ENCODE measurements at places on chromosomes 12 and 14.

DNA sequence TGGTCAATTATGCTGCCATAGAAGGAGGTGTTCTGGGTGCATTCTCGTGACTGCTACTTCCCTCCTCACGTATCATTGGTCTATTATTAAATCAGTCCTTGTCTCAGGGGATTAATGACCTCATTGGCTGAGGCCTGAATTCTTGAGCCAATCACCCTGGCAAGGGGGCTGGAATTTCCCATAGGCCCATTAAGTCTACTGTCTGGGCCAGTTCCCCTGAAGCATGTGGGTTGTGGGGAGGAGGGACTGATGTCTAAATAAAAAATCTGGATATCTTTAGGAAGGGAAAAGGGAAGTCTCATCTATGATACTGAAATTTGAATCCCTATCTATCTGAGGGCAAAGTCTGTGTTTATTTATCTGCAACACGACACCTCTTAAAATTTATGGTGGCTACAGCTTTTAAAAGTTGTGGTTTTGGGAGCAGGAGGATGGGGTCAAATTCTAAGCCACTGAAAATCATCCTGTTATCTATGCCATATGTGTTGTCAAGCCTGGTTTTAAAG lies 71.9 kb downstream of the DYRK2 start:
- peak; percentile 58 for DNase-seq

DNA sequence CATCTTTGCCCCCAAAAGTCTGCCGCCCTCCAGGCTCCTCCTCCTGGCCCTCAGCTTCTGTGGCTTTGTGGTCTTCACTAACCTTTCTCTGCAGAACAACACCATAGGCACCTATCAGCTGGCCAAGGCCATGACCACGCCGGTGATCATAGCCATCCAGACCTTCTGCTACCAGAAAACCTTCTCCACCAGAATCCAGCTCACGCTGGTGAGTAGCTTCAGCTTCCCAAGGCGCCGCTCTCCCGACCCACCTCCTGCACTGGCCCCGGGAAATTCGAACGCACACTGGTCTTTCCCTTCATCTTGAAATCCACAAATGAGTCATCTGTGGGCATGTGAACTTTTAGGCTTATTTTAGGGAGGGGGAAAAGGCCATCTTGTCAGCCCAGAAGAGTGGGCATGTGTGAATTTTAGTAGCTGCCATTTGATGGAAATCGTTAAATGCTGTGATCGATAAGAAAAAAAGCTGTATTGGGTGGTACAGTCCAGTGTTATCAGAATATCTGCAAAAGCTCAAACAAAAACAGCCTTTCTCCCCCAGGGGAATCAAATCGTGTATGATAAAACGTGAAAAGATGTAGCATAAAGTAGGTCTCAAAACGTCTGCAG lies 700 bp downstream of the SLC35E3 start:
- DNase-seq, result peak; percentile 53

DNA sequence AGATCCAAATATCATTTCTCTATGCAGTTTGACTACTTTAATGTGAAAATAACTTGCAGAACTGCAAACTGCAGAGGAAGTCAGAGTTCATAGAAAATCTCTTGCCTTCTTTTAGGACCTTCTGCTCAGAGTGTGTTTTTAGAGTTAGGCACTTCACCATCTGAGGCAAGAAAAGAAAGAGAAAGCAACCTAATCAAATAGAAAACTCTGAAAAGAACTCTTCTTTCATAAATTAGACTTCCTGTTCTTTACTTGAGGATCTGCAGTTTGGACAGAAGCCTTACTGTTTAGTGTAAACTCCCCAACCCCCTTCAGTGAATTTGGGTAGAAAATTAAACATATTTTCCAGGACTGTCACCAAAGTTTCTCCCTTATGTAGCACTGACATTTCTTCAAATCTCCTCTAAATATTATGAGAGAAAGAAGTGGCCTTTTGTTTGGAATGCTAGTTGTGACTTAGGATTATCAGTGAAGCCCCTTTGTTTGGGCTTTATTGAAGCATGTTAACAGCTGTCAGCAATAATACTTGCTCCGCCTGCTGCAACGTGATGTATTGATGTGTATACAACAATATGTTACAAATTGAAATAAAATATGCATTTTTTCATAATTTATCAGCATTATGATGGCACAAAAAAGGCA lies 99.5 kb downstream of the PDZRN4 start:
- no peak for DNase-seq

GRCh38 chr12:99435095-99435791 lies 212.3 kb upstream of the GARIN6 start:
- no peak for DNase-seq

DNA sequence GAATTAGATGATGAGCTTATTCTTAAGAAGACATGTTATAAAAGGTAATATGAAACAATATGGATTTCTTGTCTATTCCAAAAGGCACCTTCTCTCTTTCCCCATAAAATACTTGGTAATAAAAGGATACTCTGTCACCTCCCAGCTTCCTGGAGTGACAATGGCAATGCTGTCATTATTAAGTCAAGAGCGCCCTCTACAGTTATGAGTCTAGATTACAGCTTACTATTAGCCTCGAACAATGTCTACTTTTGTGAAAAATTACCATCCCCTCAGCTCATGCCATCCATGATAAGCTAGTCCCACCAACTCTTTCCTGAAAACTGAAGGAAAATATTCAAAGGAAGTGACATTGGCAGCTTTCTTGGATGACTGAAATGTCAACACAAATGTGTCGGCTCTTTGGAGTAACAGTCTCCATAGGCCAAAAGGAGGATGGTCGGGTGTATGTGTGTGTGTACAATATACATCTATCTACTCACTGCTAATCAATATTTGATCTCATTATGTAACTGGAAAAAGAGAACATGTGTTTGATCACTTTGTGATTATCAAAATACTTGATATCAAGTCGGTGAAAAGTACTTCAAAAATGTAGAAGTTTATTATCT lies 48.7 kb upstream of the CDKN3 start:
- DNase-seq, result peak; percentile 52

DNA sequence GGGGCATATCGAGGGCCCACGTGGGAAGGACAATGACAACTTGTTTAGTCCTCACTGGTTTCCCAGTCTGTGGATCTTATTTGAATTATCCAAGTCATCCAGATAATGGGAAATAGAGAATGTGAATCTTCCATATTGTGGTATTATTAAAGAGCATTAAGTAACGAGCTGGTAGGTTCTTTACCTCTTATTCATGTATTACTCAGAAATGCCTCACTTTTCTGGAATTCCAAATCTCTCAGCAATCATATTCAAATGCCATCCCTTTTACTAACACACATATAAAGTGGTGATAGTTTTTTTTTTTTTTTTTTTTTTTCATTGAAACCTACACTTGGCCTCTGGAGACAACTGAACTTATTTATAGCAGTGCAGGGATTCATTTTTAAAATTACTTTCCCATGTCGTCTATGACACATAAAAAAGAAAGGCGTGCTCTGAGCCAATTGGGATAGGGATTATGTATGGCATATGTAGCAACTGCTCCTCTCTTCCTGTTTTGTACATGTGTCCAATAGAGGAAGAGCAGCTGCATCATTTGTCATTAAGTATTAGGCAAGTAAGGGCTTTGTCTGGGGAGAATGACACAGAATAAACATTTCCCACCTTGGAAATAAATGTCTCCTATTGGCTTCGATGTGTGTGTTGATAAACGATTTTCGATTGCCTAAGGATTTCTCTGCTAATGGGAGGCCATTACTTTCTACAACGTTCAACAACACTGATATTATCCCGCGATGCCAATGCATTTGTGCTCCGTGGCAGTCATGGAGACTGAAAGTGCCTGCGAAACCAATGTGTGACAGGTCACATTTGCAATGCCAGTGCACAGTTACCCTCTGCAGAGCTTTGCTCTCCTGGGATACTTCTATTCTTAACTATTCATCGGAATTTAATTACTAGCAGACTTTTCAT lies 78.6 kb upstream of the IFNG-AS1 start:
- no peak for DNase-seq

All from SK-N-DZ (cell line).